Ovary (tissue), 10 donors: ENCODE measurements at places on chromosomes 5 and 9.
A peak's percentile ranks its signal among the peaks of the same experiment; 100 is the strongest.

DNA sequence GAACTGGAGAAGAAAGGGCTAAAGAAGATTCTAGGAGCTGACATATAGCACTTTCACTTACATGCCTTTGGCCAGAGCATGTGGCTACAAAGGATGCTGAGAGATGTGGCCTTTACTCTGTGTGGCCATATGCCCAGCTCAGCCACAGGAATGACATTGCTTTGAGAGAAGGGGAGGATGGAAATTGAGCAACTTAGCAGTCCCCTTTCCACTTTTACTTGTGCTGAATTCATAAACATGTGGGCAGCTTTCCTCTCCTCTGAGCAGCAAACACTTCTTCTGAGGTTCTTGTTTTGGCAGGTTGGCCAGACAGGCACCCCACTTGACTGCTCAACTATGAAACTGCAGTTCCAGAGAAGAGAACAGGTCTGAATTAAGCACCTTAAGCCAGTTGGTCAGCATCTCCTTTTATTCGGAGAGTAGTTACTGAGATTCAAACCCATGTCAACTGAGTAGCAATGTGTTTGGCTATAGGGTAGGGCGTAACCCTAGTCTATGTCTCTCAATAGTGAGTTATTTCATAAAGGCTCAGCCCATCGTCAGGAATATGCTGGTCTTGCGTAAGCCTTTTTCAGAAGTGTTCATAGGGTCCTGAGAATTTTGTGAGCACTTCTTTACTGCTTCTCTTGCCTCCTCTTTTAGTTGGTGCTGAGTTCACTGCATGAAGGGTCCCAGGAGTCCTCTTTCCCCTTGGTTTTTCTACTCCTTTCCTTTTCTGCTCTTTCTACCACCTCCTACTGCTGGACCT is 134.5 kb downstream of the PALM2AKAP2 start:
- DNase-seq: no peak

DNA sequence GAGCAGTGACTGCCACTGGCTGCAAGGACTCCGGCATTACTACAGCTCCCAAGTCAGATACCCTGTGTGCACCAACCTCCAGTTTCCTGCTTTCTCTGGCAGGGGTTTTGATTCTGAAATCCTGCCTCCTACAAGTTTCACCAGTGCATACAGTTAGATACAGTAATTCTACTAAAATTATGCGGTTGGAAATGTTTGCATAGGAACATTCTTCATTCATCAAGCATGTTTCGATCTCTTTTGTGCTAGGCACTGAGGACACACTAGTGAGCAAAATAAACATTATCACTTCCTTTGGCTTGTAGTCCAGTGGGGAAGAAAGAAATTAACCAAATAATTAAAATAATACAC is 152.2 kb downstream of the TMEM167A start:
- no peak for DNase-seq

DNA sequence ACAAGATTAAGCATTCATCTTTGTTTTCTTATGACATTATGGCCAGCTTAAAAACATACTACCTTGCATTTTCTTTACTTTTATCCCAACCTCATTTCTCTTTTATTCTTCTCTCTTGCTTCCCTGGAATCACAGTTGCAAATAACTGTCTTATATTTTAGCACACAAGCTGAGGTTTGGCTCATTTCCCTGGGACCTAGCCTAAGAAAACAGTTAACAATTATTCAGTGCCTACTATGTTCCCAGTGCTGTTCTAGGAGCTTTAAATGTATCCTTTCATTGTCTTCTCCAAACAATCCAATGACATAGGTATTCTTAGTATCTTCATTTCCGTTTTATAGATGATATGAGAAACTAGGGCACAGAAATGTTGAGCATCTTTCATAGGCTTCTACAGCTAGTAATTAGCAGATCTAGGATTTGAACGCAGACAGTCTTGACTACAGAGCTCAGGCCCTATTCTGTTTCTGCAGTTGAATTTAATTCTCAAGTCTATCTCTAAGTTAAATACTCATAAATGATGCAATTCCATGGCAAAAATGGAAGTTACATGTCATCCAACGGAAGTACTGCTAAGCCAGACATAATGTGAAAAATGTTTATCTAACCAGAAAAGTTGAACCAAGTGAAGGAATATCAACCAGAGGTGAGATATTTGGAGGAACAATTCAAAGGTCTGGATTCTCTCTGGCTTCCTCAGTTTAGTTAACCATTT is 52.3 kb upstream of the MTAP start:
- DNase-seq: no peak

GRCh38 chr5:140025736-140026135 is 17.4 kb downstream of the NRG2 start:
- DNase-seq: no peak

GRCh38 chr5:67065237-67065636 is 131.4 kb downstream of the CD180 start:
- no peak for DNase-seq

DNA sequence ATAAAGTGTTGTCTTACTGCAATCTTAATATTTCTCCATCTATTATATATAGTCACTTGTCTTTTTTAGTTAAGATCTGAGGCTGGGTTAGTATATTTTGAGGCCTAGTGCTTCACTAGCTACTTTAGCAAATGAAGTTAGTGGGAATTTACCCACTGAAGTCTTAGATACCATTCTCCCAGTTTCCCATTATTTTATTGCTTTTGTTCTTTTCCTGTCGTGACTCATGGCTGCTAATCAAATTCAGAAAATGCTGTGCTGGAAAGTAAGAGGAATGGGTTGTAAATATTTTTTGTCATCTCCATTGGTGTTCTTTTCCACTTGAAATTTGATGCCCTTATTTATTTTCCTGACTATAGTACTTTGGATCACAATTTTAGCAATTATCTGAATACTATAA is 14.2 kb downstream of the TCERG1 start:
- no peak for DNase-seq

GRCh38 chr5:44619875-44620610 is 188.7 kb upstream of the MRPS30 start:
- no peak for DNase-seq

GRCh38 chr9:125977223-125977622 is 230.1 kb downstream of the PBX3 start:
- no peak for DNase-seq

DNA sequence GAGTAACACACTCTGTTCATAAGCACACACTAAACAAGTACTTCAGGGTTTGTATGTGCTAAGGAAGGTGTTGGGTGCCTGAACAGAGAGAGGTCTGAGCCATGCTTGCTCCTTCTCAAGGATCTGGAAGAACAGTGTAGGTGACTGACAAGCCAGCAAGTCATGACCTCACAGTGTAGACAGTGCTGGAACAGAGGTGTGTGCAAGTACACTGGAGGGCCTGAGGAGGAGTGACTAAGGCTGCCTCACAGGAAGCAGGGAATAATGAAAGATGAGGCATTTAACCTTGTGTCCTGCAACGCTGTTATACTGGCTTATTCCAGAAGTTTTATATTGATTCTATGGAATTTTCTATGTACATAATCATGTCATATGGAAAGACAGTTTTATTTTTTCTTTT is 83.9 kb downstream of the TMEM174 start:
- no peak for DNase-seq

GRCh38 chr5:91352831-91353695 is 30.1 kb downstream of the ARRDC3 start:
- DNase-seq: no peak

DNA sequence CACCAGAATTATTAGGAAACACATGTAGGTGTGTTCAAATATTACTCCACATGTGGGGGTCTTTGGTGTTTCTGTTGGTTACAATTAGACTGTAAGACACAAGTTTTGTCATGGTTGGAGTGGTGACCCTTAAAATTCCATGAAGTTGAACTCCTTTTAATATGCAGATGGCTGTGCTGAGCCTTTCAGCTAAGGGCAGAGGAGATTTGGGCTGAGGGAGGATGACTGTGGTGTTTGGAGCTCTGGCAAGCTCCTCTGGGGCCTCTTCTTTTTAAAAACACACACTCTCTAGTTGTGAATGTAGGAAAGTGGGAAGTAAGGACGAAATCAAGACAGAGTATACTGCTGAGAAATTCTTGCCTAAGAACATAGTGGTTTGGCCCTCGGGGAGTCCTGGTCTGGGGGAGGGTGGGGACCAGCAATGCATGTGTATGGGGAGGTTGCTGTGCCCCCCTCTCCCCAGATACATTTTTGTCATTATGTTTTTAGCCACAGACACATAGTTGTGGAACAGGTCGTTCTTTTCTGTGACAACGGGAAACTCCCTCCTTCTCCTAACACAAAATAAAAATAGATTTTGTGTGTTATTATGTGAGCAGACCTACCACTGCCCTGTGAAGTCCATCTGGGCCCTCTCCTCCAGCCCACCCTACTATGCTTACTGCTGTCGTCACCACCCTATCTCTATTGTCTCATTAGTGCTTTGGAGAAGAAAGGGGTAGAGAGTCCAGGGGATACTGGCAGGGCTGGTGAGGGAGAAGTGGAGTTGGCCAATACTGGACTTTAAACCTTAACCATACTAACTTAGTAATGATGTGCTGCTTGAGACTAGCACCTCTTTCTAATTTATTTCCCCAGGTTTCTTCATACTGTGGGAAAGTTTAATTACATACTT is 10.0 kb downstream of the SMARCA2 start:
- no peak for DNase-seq

GRCh38 chr5:150035139-150035895 is 34.8 kb downstream of the HMGXB3 start:
- DNase-seq: no peak

DNA sequence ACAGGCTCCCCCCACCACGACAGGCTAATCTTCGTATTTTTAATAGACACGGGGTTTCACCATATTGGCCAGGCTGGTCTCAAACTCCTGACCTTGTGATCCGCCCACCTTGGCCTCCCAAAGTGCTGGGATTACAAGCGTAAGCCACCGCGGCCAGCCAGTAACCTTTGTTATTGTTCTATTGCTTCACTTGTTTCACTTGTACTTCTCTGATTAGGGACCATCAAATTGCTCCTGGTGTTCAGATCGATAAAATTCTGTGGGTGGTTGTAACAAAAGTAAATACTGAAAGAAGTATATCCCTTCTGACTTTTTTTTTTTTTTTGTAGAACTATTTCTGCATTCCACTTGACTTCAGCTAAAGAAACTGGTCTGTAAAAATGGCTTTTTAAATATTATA is 445.5 kb upstream of the CDH10 start:
- DNase-seq: no peak

- no peak for DNase-seq
Measured at GRCh38 chr5:146836226-146836842, 42.2 kb downstream of the PPP2R2B start.

- peak; percentile 64 for DNase-seq
Measured at GRCh38 chr9:33415501-33416038, 13.2 kb upstream of the AQP7 start.

GRCh38 chr9:79369676-79370075 is 202.1 kb upstream of the TLE4 start:
- no peak for DNase-seq

- no peak for DNase-seq
Measured at GRCh38 chr5:74122175-74122574, 496.2 kb downstream of the ARHGEF28 start.
